Left colon (tissue), 2 donors: ENCODE measurements at places on chromosomes 4 and X. TPM values are rescaled to one million over a fixed set of nuclear protein-coding genes. Genes with fewer than 3 reads are reported as not detected.

- no peak for DNase-seq
Measured at GRCh38 chr4:40053161-40053560, 3.5 kb upstream of the N4BP2 start.

GRCh38 chrX:131734621-131735020 is 190.7 kb downstream of the OR13H1 start:
- peak; percentile 83 for DNase-seq

Gene PAGE1
- total RNA-seq, result not detected

DNA sequence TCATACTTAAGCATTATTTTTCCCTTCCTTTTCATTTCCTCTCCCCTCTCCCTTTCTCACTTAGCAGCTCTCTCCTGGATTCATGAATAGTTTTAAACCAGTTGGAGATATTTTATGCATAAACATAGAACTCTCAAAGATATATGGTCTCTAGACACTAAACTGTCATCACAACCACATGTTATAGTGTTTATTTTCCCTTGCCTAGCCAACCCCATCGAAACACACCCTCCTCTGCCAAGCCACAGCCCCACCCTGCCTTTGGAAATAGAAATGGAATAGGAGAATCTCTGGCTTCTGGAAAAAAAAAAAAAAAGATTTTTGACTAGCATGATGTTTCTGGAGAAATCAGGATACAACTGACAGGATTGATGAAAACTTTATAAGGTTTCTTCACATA is 64.8 kb upstream of the RBPJ start:
- DNase-seq, result no peak
